ENCODE measurements at places on chromosomes 5 and 9.

DNA sequence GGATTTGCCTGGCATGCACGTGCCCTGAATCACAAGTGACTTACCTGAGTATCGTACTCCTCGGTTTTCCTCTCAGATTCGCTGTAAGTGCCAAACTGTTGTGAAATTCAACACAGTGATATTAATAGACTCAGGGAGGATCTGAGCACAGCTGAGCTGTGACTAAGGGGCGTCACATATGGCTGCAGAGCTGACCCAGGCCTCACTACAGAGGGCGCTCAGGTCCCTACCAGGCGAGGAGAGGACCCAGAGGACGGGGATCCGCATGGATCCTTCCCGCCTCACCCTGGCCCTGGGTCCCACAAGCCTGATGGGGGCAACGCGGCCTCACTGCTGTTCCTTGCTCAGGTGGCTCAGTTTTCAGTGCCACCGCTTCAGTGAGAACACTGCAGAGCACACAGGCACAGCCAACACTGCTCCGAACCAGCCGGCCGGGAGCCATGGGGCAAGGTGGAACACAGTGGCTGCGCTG, 20.1 kb downstream of the CLPTM1L start:
- DNase-seq, result no peak

DNA sequence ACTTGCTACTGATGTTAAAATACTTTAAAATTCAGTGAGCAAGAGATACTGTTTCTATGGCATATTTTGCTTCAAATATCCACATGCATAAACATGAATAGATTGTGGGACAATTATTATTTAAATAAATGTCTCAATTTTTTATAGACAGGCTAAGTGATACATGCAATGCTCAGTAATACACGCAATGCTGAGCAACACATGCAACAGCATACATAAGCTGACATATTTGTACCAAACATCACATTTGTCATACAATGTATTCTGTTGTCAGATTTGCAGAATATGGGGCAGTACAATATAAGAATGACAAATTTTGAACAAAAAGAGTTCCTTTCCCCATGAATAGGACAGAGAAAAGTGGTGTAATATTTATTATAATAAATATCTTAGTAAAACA, 155.5 kb downstream of the PDE4D start:
- DNase-seq, result no peak

- no peak for DNase-seq
Observed at GRCh38 chr5:80348171-80348570, 28.4 kb downstream of the SPZ1 start.

DNA sequence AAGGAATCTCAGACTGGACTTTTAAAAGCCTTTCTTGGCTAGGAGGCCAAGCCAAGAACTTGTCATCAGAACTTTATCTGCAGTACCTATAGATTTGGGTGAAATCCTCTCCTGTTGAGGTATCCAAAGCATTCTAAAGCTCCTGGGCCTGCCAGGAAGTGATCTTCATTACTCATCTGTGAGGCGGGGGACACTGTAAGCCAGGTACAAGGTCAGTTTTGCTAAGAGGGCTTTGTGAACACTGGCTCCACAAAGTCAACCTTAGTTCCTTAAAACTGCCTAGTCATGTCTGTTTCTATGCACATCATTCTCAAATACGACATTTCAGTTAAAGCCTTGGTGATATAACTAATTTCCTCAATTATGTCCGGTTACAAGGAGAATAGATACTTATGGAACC, 236.7 kb downstream of the PIK3R1 start:
- no peak for DNase-seq

DNA sequence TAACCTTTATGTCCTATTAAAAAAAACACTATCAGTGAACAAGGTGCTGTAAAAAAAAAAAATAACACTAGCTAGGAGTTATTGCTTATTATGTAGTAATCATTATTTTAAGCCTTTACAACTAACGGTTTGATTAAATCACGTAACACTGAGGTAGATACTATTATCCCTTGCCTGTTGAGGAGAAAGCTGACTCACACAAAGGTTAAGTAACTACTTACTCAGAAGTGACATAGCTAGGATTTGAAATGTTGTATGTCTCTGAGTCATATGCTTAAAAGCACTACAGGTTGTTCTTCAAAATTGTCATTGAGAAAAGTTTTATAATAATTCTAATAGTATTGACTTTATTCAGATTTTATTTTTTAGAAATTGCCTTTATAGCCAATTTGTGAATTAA, 8.8 kb downstream of the TENT2 start:
- DNase-seq, result no peak

- no peak for DNase-seq
Observed at GRCh38 chr9:18379073-18379811, 94.7 kb upstream of the ADAMTSL1 start.

DNA sequence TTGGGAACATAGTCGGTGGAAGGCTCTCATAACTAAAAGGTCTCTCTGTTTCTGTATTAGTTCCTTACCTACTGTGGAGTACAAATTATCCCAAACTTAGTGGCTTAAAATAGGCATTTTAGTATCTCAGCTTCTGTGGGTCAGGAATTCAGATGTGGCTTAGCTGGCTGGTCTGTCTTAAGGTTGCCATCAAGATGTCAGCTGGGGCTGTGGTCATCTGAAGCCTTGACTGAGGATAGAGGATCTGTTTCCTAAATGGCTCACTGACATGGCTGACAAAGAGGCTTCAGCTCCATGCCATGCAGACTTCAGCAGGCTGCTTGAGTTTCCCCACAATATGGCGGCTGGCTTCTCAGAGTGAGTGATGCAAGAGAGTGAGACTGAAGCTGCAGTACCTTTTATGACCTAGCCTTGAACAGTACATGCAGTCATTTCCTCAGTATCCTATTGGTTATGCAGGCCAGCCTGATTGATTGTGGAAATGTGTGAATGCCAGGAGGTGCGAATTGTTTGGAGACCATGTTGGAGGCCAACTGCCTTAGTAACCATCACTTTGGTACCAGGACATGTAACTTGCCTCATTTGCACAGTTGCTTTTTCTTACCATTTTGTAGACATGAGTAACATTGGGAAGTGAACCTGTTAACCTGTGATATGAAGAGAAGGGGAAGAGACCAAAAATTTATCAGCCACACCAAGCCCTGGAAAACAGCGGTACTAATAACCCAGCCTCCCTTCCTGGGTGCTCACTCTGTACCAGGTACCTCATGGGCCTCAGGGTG, 152.8 kb upstream of the IER5L start:
- DNase-seq, result no peak

- no peak for DNase-seq
Observed at GRCh38 chr9:89621031-89621430, 16.2 kb downstream of the GADD45G start.

- DNase-seq, result no peak
Observed at GRCh38 chr9:120152295-120152694, 427.7 kb downstream of the CDK5RAP2 start.

GRCh38 chr9:76255781-76256455, 138.3 kb downstream of the RFK start:
- no peak for DNase-seq

DNA sequence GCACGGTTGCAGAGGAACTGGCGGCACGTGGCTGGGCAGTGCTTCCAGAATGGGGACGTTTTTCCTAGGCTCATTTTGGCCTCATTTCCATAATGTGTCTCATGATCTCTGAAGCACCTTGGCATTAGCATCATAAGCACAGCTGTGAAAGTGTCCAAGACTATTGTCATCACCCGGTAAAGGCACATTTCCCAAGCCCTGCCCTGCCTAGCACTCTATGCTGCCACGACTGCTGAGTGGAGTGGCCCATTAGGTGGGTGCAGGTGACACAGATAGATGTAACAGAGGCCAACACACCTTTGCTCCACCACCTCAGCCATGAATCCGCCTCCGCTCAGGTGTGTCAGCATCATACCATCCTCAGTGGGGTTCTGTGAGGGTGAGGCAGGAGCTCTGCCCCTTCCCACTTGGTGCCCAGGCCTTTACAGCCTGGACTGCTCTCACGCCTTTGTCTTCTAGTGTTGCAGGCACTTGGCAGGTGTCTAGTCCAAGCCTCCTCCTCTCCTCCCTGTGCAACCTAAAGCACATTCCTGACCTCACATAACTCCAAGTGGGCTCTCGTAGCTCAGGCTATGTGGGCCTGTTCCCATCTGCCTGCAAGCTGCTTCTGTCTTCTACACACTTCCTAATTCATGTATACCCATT, 213.0 kb downstream of the FSTL4 start:
- no peak for DNase-seq

DNA sequence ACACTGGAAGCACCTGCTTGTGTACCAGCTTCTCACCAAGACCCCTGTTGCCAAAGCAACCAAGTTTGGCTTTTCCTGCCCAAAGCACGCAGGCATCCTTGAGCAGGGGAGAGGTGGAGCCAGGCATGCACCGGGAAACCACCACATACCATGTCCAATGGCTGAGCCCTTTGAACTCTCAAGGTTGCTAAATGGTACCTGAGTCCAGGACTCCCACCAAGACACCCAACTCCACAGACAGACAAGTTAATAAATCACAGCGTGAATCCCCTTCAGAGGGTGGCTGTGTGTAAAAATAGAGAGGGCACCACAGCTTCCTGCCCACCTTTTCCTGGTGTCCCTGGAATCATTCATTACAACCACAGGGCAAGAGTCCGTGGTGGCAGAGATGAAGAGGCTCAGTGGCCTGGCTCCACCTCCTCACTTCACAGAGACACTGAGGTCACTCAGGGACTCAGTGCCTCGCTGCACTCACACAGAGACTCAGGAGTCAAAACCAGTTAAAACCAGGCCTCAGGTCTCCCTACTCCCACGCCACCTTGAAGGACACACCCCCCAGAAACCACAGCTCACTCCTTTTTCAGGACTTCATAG, 143.7 kb downstream of the C5orf15 start:
- DNase-seq, result no peak

- no peak for DNase-seq
Observed at GRCh38 chr5:129099184-129099569, 4.6 kb downstream of the ISOC1 start.

DNA sequence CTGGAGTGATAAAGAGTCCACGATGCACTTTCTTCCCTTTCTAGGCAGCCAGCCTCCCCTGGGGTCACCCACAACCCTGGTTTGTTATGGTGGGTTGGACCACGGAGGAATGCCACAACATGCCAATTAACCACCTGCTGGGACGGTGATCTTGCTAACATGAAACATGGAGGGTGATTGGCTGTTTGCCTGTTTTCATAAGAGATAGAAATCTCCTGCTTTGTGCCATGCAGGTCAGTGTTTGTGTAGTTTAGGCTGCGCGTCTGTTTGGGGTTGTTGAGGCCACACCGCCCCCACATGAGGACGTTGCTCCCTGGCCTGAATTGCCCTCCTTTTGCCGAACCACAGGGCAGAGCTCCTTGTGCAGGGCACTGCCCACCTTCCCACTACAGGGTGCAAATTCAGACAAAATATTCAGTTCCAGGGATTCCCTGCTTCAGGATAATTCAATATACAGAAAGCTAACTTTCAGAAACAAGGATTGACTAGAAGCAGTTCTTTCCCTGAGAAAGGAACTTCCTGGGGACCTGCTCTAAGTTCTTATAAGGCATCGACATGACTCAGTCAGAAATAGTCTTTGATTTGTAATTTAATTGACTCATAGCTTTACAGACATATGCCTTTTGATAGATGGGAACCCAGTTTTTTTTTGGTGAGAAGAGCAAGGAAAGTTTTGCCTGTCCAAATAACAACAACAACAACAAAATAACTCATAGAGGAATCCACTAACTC, 427.6 kb downstream of the GADD45G start:
- DNase-seq, result no peak

- DNase-seq, result no peak
Observed at GRCh38 chr5:15650266-15650665, 150.3 kb downstream of the FBXL7 start.

DNA sequence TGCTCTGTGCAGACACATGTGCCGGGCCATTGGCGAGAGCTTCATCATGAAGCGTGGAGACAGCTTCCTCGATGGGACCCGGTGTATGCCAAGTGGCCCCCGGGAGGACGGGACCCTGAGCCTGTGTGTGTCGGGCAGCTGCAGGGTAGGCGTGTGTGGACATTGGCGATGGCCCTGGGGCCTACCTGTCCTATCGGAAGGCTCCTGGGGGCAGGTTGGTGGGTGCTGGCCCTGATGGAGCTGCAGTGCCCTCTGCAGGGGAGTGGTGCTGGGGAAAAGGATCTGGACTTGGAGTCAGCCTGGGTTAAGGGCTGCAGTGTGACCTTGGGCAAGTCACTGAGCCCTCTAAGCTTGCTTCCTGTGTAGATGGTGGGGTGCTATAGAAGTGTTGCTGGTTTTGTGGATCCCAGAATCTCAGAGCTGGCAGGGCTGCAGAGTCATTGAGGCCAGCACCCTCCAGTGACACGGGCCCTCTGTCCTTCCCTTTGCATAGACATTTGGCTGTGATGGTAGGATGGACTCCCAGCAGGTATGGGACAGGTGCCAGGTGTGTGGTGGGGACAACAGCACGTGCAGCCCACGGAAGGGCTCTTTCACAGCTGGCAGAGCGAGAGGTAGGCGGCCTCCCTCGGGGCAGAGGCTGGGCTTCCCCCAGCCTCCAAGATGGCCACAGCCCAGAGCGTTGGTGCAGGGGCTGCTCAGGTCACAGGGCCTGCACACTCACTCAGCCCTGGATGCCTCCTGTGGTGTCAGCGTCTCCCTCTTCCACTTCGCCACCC, 15.8 kb downstream of the ADAMTS13 start:
- DNase-seq, result no peak

- no peak for DNase-seq
Observed at GRCh38 chr9:69743930-69744329, 15.9 kb downstream of the PTAR1 start.

DNA sequence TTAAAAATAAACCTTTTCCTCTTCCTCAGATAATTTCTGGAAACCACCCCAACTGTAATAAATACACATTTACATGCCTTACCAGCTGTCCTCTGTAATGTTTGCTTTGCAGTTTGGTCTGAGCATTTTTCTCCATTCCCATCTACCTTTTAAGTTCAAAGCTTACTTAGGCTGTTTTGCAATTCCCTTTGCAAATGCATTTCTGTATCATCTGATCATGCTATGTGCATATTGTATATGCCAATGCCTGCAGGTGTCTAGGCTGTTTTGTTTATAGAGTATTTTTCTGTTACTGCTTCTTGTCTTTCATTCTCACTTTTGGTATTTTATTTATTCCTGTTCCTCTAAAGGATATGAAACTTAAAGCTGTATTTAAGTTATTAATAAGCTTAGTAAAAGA, 86.3 kb downstream of the SLC44A1 start:
- DNase-seq, result no peak

GRCh38 chr9:87504938-87505337, 7.3 kb downstream of the DAPK1 start:
- DNase-seq, result no peak

DNA sequence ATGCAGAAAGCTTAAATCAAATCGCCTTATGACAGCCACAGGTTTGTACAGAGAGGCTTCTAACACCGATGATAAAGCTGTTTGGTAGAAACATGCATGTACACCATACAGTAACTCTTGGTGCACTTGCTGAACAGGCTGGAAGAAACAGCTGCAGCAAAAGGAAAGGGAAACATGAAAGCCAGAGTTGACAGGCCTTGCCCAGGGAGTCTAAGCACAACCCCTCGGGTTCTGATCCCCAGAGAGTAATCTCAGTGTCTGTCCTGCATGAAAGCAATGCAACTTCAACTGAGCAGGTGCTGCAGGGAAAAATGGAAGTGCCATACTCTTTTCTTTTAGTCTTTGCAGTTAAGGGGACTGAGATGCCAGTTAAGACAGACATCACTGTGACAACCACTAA, 419.9 kb downstream of the BNC2 start:
- DNase-seq, result no peak
